ENCODE measurements at places on chromosomes 6 and 20.

DNA sequence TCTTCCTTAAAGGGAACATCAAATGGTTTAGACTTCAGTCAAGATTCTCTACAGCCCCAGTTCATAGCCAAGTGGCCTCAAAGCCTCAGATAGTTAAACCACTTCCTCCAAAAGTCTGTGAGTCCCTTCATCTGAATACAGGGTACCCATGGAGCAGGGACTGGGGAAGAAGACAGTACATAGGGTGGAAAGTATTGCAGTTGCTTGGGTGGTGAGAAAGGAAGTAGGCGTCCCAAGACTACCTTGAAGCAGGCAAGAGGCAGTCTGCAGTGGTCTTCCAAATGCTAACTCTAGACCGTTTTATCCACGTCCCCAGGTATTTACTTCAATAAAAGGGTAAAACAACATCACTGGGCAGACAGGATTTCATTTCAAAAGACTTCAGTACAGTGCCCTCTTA, 2.0 kb downstream of the FYN start:
- H3K27me3 ChIP-seq: no peaks in the 10 kb centered on the region
- peaks cover 64% of the 10 kb centered on the region for H3K4me1 ChIP-seq
- peak; percentile 68 for DNase-seq
- peak overlapping the region; percentile 80 for H3K27ac ChIP-seq

DNA sequence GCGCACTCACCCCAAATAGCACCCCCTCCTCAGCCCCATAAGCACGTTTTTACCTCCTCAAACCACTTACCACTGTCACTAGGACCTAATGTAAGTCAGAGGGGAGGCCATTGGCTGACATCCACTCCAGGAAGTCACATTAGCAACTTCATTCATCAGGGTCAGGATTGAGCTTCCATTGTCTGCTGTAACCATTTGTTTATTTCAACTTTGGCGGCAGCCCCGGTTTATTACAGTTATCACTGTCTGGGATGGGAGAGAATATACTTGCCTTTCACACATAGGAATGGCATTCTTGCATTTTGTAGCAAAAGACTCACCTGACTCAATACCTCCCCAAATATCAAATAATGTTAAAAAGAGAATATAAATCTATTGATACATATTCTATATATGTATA, 38.3 kb downstream of the MAFB start:
- H3K4me1 ChIP-seq: no peaks in the 10 kb centered on the region
- no peak for DNase-seq
- no peak overlapping the region for H3K27ac ChIP-seq
- H3K27me3 ChIP-seq: no peaks in the 10 kb centered on the region

DNA sequence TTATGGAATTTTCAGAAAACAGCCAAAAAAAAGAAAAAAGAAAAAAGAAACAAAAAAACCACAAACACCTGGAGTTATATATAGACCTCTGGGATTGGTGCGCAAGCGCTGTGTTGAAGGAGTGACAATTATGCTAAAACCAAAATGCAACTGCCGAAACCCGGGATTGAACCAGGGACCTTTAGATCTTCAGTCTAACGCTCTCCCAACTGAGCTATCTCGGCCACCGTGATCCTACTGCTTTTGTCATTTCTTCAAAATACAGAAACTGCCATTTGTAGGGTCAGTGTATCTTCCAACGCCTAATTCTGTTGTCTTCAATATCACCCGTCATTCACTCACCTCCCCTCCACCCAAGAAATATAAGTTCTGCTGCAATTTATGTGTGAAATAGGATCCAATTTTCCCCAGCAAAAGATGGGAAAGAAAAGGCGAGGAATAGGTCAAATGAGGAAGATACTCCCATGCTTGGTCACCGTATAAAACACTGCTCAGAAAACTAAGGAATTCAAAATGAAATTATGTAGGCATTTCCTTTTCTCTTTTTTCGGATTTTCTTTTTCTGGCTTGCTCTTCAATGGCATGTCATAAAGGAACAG, 116.0 kb downstream of the TRIM27 start:
- H3K4me3 ChIP-seq: no peak overlapping the region
- DNase-seq: peak; percentile 73
- H3K27ac ChIP-seq: no peak overlapping the region
- H3K27me3 ChIP-seq: no peaks in the 10 kb centered on the region

- H3K4me1 ChIP-seq: no peaks in the 10 kb centered on the region
- no peak overlapping the region for H3K27ac ChIP-seq
- H3K36me3 ChIP-seq: no peaks in the 10 kb centered on the region
- H3K27me3 ChIP-seq: no peaks in the 10 kb centered on the region
Observed at GRCh38 chr20:17808782-17809181, 109.0 kb downstream of the BANF2 start.

DNA sequence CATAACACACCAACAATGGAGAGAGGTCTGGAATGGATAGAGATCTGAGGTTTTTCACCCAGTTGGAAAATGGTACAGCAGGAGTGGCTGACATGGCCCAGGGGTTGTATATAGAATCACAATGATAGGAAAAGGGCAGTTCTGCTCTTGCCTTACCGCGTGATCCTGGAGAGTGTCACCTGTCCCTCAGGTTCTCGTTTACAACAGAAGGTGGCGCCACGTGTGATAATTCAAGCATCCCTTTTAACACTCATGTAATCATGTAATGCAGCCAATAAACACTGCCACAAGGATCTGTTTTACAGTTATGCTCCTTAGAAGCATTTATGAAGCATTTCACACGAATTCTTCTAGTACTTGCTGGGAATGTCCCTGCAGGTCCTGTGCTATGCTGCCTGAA, 12.9 kb upstream of the WFDC2 start:
- DNase-seq: peak; percentile 73
- no peak overlapping the region for H3K4me3 ChIP-seq
- H3K27ac ChIP-seq: no peak overlapping the region
- H3K4me1 ChIP-seq: no peaks in the 10 kb centered on the region
- H3K36me3 ChIP-seq: no peaks in the 10 kb centered on the region

DNA sequence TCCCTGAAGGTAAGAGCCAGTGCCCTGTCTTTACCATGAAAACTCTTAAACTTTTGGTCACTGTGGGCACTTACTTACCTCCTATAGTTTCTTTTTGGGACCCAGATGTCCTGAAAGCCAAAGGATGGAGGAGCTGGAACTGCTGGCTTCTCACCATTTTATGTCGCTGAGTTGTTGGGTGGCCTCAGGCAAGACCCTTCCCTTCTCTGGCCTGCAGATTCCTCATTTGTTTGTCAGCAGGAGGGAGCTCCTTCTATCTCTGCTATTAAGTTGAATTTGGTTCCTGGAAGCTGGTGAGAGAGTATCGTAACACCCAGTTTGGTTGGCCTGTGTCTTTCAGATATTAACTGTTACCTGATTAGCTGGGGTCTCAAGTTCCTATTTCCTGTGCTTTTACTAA, 68.2 kb upstream of the MYL9 start:
- H3K27ac ChIP-seq: no peak overlapping the region
- H3K36me3 ChIP-seq: no peaks in the 10 kb centered on the region
- peaks cover 28% of the 10 kb centered on the region for H3K4me1 ChIP-seq

DNA sequence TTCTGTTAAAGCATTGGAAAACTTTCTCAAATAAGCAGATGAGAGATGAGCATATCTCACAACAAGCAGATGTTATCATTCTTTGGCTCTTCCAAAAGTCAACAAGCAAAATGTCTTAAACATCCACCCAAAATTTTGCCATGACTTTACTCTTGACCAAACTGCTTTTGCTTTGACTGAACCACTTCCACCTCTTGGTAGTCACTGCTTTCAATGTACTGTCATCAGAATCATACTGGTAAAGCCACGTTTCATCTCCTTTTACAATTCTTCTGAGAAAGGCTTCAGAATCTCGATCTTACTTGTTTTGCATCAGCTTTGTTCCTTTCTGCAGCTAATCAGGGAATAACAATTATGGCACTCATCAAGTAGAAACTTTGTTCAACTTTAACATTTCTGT, 498.5 kb upstream of the GJE1 start:
- H3K36me3 ChIP-seq: no peaks in the 10 kb centered on the region
- H3K27me3 ChIP-seq: no peaks in the 10 kb centered on the region
- H3K4me3 ChIP-seq: no peak overlapping the region
- no peak for DNase-seq
- no peaks in the 10 kb centered on the region for H3K4me1 ChIP-seq
- no peak overlapping the region for H3K27ac ChIP-seq

GRCh38 chr6:42318480-42318879, 100.8 kb upstream of the MRPS10 start:
- H3K36me3 ChIP-seq: no peaks in the 10 kb centered on the region
- DNase-seq: no peak
- H3K27ac ChIP-seq: no peak overlapping the region
- H3K27me3 ChIP-seq: no peaks in the 10 kb centered on the region
- H3K4me1 ChIP-seq: peaks cover 32% of the 10 kb centered on the region

DNA sequence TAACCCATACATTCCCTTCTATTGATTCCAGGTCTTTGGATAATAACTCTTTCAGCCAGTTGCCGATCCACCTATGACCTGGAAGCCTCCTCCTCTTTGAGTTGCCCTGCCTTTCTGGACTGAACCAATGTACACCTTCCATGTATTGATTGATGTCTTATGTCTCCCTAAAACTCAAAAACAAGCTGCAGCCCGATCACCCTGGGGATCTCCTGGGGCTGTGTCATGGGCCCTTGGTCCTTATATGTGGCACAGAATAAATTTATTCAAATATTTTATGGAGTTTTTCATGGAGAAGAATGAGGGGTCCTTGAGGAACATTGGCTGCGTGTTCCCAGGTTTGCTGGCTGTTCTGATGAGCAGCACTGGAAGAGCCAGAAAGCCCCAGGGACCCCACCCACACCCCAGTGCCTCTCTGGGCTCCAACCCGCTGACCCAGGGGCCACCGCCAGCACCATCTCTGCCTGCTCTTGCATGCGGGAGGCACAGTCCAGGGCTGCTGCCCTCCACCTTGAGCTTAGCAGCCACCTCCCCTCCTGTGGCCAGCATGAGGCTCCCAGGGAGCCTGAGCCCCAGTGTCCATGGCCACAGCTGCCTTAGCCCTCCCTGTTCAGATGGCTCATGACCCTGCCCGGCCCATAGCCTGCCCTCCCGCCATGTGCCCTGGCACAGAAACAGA, 36.5 kb upstream of the CST7 start:
- no peaks in the 10 kb centered on the region for H3K27me3 ChIP-seq
- H3K27ac ChIP-seq: no peak overlapping the region
- no peak for DNase-seq
- H3K4me3 ChIP-seq: no peak overlapping the region

GRCh38 chr6:149888093-149888492, 9.8 kb downstream of the RAET1E start:
- no peak overlapping the region for H3K27ac ChIP-seq
- no peaks in the 10 kb centered on the region for H3K36me3 ChIP-seq
- no peaks in the 10 kb centered on the region for H3K27me3 ChIP-seq
- H3K4me1 ChIP-seq: no peaks in the 10 kb centered on the region
- H3K4me3 ChIP-seq: no peak overlapping the region
- DNase-seq: no peak

- peaks cover 3% of the 10 kb centered on the region for H3K4me1 ChIP-seq
- no peak overlapping the region for H3K4me3 ChIP-seq
- H3K27me3 ChIP-seq: no peaks in the 10 kb centered on the region
- DNase-seq: no peak
- H3K27ac ChIP-seq: no peak overlapping the region
- H3K36me3 ChIP-seq: no peaks in the 10 kb centered on the region
Observed at GRCh38 chr20:35891375-35891774, 62.9 kb downstream of the SCAND1 start.

- no peaks in the 10 kb centered on the region for H3K27me3 ChIP-seq
- peak; percentile 87 for DNase-seq
- 0 out of 2 replicates have a peak, but pooled peaks cover 3% of the 10 kb centered on the region for H3K36me3 ChIP-seq
- H3K4me3 ChIP-seq: peak overlapping the region; percentile 88
- peaks cover 35% of the 10 kb centered on the region for H3K4me1 ChIP-seq
- H3K27ac ChIP-seq: peak overlapping the region; percentile 66
Observed at GRCh38 chr20:34515484-34516246, 557 bp upstream of the DYNLRB1 start.

GRCh38 chr6:14467591-14467990, 350.0 kb downstream of the CD83 start:
- H3K4me1 ChIP-seq: no peaks in the 10 kb centered on the region
- H3K36me3 ChIP-seq: no peaks in the 10 kb centered on the region
- no peak for DNase-seq
- H3K4me3 ChIP-seq: no peak overlapping the region

- peaks cover 72% of the 10 kb centered on the region for H3K36me3 ChIP-seq
- H3K4me1 ChIP-seq: peaks cover 23% of the 10 kb centered on the region
- H3K27me3 ChIP-seq: no peaks in the 10 kb centered on the region
- no peak overlapping the region for H3K27ac ChIP-seq
- no peak overlapping the region for H3K4me3 ChIP-seq
Observed at GRCh38 chr20:23370274-23370673, 8.3 kb downstream of the GZF1 start.

GRCh38 chr20:46804126-46804525, 90.5 kb upstream of the EYA2 start:
- DNase-seq: no peak
- no peaks in the 10 kb centered on the region for H3K27me3 ChIP-seq
- H3K4me1 ChIP-seq: no peaks in the 10 kb centered on the region
- no peak overlapping the region for H3K27ac ChIP-seq

DNA sequence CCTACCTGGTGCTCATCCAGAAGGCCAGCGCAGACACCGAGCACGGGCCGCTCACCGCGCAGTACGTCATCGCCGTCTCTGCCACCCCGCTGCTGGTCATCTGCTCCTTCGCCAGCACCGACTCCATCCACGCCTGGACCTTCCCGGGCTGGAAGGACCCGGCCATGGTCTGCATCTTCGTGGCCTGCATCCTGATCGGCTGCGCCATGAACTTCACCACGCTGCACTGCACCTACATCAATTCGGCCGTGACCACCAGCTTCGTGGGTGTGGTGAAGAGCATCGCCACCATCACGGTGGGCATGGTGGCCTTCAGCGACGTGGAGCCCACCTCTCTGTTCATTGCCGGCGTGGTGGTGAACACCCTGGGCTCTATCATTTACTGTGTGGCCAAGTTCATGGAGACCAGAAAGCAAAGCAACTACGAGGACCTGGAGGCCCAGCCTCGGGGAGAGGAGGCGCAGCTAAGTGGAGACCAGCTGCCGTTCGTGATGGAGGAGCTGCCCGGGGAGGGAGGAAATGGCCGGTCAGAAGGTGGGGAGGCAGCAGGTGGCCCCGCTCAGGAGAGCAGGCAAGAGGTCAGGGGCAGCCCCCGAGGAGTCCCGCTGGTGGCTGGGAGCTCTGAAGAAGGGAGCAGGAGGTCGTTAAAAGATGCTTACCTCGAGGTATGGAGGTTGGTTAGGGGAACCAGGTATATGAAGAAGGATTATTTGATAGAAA, 2.0 kb downstream of the SLC35D3 start:
- no peaks in the 10 kb centered on the region for H3K36me3 ChIP-seq
- H3K27ac ChIP-seq: no peak overlapping the region
- H3K4me1 ChIP-seq: no peaks in the 10 kb centered on the region
- DNase-seq: no peak
- H3K27me3 ChIP-seq: no peaks in the 10 kb centered on the region

Data from Karpas-422 (cell line).